ENCODE measurements at places on chromosomes 7 and 10.

DNA sequence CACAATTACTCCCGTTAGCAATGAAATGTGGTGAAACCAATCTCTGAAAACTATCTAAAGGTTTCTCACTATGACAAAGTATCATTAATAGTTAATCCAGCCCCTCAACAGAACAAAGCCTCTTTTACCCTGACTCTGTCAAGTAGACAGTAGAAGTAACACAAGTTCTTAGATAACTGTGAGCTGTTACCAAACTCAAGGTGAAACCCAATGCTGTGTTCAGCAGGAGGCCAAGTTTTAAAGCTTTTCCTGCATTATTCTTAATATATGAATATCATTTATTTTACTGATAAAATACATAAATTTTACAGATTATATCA is 109.1 kb downstream of the SRPK2 start:
- peaks cover 8% of the 10 kb centered on the region for H3K4me1 ChIP-seq
- no peaks in the 10 kb centered on the region for H3K36me3 ChIP-seq
- no peaks in the 10 kb centered on the region for H3K27me3 ChIP-seq
- no peak overlapping the region for H3K27ac ChIP-seq

DNA sequence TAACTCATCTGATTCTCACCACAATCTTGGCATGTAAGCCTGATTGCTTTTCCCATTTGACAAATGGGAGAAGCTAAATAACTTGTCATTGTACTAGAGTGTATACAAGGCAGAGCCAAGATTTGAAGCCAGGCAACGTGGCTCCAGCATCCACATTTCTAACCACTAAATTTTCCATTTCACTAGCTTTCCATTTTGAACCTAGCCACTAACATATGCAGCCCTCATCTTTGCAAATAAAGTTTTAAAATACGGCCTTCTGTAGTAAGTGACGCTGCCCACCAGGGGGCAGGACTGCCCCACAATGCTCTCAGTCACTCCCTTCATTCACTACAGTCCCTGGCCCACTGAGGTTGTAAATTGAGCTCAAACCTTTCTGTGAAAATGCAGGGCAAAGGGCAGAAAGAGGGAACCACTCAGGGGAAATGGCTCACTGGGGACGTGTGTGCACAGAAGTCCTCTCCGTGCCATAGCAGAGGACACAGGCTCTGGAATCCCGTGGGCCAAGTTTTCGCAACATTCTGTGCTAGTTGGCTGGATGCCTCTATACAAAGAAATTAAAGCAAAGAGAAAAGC is 315.7 kb downstream of the TNS3 start:
- no peak overlapping the region for H3K4me3 ChIP-seq
- H3K36me3 ChIP-seq = no peaks in the 10 kb centered on the region
- H3K4me1 ChIP-seq = peaks cover 9% of the 10 kb centered on the region
- H3K27me3 ChIP-seq = no peaks in the 10 kb centered on the region
- peak; percentile 80 for DNase-seq
- no peak overlapping the region for H3K27ac ChIP-seq

DNA sequence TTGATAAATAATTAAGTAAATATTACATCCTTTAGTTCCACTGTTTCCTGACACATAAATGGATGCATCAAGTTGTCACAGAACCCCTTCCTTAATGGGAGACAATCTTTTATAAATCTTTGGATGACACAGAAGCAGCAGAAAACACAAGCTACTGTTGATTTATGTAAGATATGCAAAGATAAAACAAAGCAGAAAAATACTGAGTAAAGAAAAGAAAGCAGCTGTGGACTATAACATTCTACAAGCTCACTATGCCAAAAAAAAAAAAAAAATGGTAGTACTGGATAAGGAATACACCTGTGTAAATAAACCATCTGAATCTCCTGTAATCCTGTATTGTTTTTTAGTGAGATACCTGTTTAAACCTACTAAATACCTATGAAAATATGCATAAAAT is 92.0 kb upstream of the FAM180A start:
- H3K36me3 ChIP-seq = no peaks in the 10 kb centered on the region
- no peak overlapping the region for H3K4me3 ChIP-seq
- no peaks in the 10 kb centered on the region for H3K4me1 ChIP-seq
- H3K27me3 ChIP-seq = no peaks in the 10 kb centered on the region
- H3K27ac ChIP-seq = no peak overlapping the region

DNA sequence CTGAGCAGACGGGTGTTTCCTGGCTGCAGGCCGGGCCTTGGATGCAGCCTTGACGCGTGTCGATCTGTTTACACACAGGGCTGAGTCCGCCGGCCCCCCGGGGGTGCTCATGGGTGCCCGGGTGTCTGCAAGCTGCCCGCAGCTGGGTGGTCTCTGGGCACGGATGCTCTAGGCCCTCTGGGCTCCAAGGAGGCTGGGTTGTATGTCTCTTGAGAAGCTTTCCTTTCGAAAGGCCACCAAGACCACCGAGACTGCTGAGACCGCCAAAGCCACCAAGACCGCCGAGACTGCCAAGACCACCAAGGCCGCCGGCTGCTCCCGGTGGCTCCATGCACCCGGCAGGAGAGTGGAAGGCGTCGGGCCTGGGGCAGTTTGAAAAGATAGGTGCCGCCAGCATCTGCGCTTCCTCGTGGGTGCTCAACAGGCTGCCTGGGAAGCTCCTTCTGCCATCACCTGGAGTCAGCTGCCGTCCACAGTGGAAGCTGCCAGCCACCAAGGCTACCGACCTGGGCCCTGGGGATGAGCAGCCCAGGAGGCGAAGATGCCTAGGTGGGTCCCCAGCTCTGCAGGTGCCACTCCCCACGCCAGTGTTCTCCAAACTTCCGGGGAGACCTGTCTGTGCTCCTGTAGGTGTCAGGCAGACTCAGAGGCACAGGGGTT is 121.1 kb downstream of the INPP5A start:
- no peak for DNase-seq
- H3K27ac ChIP-seq = no peak overlapping the region
- H3K27me3 ChIP-seq = no peaks in the 10 kb centered on the region
- H3K36me3 ChIP-seq = peaks cover 17% of the 10 kb centered on the region
- H3K4me3 ChIP-seq = no peak overlapping the region

DNA sequence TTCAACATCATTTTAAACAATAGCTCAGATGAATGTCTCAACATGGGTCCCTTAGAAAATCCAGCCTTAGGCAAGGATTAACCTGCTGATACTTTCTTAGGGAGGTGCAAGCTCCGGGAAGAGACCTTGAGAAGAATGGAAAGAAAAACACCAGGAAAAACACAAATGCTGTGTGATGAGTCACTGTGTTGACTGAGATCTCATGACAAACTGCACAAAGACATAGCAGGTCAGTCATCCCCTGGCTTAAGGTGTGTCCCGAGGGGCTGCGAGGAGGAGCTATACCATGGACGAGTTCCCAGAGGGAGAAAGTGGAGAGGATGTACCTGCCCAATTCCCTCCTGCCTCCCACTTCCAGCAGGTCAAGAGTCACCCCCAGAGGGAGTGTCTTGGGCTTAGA is 98.0 kb downstream of the TEX36 start:
- peak overlapping the region; percentile 32 for H3K27ac ChIP-seq
- no peak overlapping the region for H3K4me3 ChIP-seq
- peak; percentile 79 for DNase-seq
- no peaks in the 10 kb centered on the region for H3K36me3 ChIP-seq
- H3K27me3 ChIP-seq = no peaks in the 10 kb centered on the region

DNA sequence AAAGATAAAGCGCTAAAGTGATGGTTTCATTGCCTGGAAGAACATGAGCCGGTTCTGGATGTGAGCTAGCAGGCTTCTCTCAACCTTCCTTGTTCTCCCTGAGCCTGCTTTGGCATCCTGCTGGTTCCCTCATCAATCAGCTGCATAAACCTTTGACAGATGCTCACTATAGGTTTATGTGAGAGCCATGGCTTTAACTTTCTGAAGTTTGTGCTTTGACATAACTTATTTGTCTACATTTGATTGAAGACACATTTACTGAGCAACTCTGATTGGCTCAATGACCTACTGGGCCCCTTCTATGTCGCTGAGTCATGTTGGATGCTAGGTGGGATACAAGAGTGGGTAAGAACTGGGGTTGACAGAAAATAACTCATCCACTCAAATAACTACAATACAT is 192.0 kb downstream of the ADAM12 start:
- no peak for DNase-seq
- no peak overlapping the region for H3K4me3 ChIP-seq
- H3K27me3 ChIP-seq = no peaks in the 10 kb centered on the region
- H3K36me3 ChIP-seq = no peaks in the 10 kb centered on the region
- no peak overlapping the region for H3K27ac ChIP-seq
- H3K4me1 ChIP-seq = peaks cover 14% of the 10 kb centered on the region
